ENCODE measurements at places on chromosomes 4 and X.

DNA sequence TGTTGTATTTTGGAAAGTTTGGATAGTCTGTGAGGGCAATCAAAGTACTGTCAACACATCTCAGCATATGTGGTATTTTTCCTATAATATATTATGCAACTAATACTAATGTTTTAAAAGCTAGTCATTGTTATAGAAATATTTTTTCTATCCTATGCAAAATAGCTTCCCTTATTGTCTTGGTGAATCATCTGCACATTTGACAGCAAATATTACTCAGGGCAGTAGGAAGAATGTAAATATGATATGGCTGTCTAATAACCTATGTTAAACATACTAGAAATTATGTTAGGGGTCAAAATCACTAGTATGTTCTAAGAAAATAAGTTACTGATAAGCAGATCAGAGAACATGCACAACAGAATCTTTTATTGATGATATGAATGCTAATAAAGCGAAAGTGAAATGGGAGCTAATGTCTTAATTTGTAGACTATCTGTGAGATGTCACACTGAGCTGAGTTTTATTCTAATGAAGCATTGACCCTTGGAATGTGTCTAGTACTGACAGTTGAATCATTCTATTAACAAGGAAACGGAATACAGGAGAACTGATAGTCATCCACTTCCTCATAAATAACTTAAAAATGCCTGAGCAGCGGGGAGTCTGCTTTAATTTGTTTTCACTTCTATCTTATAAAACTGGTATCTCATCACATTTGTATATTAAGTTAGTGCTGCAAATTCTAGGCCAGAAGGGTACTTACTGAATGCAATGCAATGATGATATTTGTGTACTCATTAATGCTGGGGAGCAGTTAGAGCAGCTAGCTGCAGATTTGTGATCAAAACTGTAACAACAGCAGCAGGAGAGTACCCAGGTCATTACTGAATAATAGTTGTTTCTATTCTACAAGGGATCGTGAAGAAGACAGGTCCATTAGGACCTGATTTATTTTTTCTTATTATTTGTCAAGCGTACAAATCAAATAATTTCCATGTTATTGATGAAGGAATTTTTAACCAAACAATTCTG is 440.3 kb upstream of the AADAT start:
- DNase-seq = no peak

- no peak for DNase-seq
Measured at GRCh38 chr4:38665551-38666411, 1.8 kb downstream of the KLF3 start.

DNA sequence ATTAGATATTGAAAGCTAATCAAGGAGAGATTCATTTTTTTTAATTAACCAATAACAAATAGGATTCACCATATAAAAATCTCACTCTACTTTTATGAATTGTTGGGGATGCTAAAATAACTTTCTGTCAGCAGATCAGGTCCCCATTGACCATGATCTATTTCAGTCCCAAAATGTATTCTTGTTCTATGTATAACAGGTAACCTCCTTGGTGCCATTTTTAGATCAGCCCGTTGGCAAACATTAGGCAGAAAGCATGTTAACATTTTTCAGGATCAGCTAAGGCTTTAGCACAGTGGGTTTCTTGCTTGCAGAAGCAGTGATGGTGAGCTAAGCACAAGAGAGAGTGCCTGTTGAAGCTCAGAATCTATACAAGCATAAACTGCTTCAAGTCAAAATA is 40.8 kb upstream of the COX7B2 start:
- no peak for DNase-seq

- DNase-seq = no peak
Measured at GRCh38 chrX:115174548-115174947, 14.7 kb upstream of the RBMXL3 start.

GRCh38 chr4:40241941-40242340 is 45.1 kb downstream of the RHOH start:
- DNase-seq = no peak

Data from H1 (cell line).